HFF-Myc (cell line): ENCODE measurements at places on chromosomes 4 and X.

DNA sequence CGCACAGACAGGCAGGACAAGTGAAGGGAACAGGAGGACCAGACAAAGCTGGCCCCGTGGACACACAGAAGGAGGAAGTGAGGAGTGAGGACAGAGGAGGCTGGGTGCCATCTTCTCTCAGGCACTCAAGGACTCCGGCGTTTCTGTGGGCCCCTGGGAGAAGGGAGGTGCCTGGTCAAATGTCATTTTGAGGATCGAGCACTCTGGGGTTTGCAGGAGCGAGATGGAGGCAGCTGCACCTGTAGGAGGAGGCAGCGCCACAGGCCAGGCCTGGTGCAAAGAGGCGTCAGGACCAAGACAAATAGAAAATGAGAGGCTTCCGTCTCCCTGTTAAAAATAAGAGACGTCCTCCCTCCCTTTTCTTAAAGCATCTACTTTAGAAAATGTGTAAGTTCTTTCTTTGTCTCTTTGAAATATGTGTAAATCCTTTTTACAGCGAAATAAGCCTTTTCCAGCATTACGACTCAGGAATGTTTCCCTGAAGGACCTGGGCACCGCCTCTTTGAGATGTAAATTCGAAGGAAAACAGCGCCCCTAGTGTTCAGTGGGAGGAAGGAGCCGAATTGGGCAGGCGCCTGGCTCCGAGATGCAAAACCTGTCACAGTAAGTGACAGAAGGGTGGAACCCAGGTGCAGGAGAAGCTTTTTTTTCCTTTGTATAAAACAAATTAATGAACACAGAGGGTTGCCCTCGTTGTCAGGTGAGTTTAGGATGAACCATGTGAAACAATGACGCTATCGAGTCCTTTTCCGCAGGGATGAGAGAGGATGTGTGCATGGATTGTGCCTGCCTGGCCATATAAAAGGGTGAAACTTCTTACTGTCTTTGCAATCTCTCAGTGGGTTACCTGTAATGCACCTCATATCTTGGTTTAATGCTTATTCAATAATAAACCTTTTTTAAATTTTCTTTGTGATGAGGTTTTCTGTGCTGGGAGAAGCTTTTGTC is 1.4 kb upstream of the C4orf50 start:
- DNase-seq, result peak; percentile 10

GRCh38 chr4:84480082-84480481 is 19.0 kb downstream of the NKX6-1 start:
- DNase-seq, result no peak

DNA sequence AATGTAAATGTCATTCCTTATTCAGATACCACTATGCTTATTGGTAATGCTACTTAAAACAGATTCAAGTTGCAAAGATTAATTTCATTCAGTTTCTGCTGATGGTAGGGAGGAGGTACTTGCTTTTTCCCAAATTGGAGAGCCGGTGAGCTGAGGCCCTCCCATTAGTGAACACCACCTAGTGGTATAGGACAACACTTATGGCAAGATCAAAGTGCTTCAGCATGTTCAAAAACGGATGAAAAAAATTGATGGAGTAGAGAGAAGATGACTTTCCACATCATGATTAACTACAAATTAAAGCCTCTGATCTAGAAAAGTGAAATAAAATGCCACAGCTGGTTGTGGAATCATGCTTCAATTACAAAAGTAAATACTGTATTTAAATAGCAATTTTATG is 112.9 kb downstream of the MBNL3 start:
- no peak for DNase-seq

GRCh38 chr4:52036886-52037530 is 1.1 kb downstream of the SGCB start:
- no peak for DNase-seq

- no peak for DNase-seq
These were observed 140.7 kb downstream of the RPS6KA6 start for GRCh38 chrX:84047339-84047738.

DNA sequence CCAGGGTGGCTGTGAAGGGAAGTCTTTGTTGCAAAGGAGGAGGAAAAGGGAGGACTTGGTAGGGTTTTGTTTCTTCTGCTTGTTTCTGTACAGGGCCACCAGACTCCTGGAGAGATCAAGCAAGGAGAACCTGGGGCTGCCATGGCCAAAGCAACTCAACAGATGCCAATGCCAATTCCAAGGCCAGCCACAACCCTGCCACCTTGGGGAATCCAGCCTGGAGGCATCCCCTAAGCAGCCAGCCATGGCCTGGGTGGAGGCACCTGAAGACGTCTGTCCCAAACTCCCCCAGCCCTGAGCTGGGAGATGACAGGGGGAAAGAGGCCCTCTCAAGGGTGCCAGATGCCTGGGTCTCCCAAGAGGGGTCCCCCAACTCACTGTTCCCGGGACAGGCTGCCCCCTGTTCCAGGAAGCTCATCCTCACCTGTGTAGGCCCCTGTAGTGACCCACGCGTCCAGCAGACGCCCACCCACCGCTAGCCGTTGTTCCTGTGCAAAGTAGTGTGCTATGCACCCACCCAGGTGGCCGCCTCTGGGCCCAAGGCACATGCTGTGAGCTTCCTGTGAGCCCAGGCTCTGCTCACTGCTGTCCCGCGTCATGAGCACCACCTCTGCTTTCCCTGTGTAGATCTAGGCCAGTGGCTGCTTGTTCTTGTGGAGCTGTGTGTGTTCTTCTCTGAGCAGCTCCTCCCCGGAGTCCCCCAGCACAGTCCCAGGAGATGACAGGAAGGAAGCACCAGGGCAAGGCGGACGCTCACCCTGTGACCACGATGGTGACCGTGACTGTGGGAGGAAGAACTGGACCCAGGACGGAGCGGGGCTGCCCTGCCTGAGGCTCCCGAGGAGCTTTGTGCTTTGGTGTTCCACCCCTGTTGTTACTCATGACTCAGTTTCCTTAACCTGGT is 3.2 kb downstream of the PNMA3 start:
- DNase-seq, result no peak
